ENCODE measurements at places on chromosomes 2 and 18. TPM values are rescaled to one million over a fixed set of nuclear protein-coding genes. Genes with fewer than 3 reads are reported as not detected.

DNA sequence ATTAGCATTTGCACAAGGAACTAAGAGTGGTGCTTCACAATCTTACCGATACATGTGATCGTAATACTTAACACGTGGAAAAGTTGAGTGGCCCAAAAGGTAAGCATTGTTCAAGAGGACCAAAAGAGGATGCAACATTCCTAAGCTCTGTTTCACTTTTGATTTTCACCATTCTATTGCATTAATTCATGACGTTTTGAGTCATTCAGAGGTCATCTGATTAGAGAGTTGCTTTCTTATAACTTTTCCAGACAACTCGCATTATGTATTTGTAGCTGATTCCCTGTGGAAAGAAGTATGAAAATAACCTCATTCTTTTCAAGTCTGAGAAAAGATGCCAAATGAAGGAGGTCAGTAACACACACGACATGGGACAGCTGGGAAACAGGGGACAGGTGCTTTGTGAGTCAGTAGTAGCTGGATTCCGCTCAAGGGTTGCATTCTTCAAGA, 344.4 kb downstream of the RND3 start:
- no peak for DNase-seq

DNA sequence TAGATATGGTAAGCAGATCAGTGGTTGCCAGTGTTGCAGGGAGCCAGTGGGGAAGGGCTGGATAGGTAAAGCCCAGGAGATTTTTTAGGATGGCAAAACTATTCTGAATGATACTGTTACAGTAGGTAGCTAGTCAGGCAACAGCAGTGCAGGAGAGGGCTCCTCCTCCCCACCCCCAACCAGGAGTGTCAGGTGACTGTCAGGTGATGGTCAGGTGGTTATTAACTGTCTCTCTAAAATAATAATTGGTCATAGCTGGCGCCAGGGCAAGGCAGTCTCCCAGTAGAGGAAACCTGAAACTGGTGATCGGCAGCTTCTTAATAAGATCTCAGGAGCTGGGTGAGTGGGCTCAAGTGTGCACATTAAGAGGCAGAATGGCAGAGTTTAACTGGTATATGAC, 201.6 kb upstream of the PARD3B start:
- DNase-seq = no peak

DNA sequence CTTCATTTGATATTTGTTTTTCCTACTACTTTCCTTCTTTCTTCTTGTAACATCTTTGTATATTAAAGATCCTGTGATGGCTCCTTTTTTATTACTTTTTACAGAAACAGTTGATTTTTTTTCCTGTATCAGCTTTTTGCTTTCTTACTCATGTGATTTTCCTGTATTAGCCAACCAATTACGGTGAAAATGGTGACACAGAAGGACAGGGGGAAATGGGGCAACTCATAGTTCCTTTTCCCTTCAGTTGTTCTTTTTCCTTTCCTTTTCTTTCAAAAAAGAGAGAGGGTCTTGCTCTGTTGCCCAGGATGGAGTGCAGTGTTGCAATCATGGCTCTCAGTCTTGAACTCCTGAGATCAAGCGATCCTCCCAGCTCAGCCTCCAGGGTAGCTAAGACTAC, 117.8 kb downstream of the ATL2 start:
- no peak for DNase-seq

GRCh38 chr2:171550613-171551012, 28.3 kb downstream of the CYBRD1 start:
- DNase-seq = no peak

DNA sequence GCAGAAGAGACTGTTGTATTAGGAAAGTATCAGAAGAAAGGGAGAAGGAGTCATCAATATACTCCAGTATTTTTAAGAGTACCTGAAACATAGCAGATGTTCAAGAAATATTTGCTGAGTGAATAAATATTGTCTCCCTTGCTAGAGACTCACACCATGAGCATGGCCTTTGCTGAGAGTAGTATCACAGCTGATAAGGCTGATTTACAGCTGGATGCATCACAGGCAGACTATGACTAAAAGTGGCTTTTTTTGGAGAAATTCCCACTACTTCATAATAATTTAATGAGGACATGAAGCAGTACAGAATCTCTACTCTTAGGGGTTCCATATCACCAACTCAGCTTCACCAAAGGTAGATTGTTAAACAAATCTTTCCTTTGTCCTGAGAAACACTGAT, 373.3 kb downstream of the RBM43 start:
- no peak for DNase-seq

DNA sequence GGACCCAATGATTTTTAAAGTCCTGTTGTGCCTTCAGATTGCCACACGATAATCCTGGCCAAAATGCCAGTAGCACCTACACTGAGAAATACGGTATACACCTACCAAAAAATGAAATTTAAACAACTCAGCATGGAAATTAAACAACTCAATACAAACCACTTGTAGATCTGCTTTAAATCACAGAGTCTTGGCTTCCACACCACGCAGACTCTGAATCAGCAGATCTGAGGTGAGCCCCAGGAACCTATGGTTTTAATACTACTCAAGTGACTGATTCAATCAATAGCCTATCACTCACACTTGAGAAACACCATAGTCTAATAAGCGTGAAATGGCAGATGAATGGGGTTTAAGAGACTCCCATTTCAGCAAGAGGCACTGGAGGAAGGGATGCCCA, 46.9 kb downstream of the MAP4K3 start:
- DNase-seq = no peak

DNA sequence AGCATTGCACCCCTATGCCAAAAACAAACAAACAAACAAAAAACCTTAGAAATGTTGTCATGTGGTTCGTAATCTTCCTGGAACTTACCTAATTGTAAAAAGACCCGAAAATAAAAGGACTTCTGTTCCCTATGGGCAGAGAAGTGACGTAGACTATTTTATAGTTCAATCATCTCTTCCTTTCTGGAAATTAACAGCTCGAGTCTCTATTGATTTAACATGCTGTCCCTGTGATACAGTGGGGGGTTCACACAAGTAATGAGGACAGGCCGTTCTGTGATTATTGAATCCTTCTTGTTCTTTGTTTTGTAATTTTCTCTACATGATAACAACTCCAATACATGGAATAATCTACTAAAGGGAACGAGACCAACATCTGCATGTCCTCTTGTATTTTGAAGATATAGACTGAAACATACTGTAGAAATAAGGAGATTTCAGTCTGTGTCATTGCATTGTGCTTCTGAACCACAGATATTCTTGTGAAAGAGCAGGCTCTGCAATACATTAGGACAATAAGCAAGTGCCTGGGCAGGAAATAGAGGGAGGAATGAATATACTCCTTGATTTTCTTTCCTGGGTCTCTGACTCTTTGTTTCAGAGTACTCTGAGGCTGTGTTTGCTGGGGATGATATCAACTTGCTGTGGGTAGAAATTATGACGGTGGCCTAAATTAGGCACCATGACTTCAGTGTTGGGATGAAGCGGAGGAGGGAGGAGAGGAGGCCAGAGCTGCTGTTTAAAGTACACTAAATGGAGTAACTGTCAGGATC, 65.7 kb upstream of the PPM1B start:
- no peak for DNase-seq

DNA sequence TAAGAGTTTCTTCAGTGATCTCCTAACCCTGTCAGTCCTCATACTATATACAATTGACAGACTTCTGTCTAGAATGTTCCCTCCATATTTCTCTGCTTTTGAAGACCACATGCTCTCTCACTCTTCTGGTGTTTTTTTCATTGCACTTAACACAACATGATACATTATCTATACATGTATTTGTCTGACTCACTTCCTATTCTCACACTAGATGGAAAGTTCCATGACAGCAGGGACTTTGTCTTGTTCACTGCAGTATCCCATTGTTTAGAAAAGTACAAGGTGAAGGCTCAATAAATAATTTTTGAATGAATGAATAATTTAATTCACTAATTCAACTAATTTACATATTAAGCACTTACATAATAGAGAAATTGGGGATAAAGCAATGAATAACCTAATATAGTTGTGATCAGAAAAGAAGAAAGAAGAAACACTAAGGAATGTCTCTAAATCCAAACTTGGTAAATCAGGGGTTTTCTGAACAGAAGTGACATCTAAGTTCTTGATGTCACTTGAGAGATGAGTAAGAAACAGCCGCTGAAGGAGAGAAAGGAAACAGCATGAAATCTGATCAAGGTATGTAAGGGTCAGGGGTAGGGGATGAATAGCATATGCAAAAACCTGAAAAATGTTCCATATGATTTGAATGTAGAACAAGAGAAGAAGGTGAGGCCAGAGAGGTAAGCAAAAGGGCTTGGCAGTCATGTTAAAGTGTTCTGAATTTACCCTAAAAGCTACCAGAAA, 42.4 kb downstream of the MBD2 start:
- no peak for DNase-seq

DNA sequence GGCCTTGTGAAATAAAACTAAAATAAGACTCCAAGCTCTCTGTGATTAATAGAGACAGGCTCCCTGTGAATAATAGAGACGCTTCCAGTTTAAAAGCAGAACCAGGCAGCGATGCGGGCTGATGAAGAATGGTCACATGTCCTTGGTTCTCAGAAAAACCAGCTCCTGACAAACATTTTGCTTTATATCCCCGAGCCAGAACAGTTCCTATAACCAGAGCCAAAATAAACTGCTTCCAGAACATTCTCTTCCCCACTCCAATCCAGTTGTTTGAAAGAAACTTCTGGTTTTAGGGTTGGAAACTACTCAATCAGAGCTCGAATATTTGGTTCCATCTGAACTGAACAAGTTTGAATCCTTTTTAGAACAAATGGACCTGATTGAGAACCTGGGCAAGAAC, 213.7 kb downstream of the TSN start:
- no peak for DNase-seq

GRCh38 chr2:227007940-227008339, 156.1 kb downstream of the COL4A4 start:
- DNase-seq = no peak

DNA sequence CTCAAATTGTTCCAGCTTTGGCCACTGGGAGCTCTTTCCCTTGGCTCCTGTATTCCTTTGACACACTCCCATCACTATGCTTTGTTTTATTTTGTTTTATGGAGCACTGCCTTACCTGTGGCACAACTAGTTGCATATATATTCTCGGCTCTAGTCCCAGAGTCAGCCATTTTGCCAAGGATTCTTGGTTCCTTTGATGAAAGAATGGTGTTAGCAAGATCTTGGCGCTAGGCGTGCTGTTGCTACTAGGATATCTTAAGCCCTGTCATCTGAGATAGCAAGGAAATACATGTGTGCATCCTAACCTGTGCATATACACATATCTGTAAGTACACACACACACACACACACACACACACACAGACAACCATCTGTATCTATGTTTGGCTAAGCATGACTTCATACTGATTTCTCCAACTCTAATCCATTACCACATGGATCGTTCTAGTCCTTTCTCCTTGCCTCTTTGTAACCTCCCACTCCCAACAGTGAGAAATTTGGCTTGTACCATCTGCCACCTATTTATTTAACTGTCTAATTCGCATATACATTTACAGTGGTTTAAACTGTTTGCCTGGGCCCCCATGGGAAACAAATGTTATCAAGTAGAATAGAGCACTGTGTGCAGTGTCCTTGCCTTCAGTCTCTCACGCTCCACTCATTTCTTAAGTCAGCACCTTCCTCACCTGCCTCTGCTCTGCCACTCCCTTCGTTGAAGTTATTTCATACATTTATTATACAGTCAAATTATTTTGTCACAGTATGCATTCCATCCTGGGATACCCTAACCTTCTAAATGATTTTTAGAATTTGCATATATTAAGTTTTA, 137.5 kb upstream of the MAP3K20 start:
- DNase-seq = no peak

GRCh38 chr2:71595569-71595968, 142.2 kb downstream of the DYSF start:
- DNase-seq = no peak

GRCh38 chr2:110708455-110708854, 23.9 kb upstream of the ACOXL start:
- DNase-seq = no peak

DNA sequence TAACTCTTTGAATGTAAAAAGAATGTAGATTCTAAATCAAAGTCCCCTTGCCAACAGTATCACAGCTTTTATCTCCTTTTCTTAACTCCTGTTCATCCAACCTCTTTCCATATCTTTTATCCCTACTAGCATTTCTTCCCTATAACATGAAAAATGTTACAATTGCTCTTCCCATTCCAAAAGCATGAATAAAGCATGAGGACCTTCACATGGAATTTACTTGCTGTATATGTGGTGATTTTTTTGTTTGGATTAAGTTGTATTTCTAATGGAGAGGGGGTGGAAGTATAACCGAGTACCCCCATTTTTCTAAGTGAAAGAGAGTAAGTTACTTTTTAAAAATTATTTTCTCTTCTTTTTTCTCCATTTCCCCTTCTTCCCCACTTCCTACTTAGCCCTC, 94.9 kb upstream of the RBBP8 start:
- no peak for DNase-seq

GRCh38 chr2:61639721-61640120, 101.6 kb upstream of the XPO1 start:
- no peak for DNase-seq

GRCh38 chr2:42752314-42752713, 11.6 kb downstream of the OXER1 start:
- no peak for DNase-seq

DNA sequence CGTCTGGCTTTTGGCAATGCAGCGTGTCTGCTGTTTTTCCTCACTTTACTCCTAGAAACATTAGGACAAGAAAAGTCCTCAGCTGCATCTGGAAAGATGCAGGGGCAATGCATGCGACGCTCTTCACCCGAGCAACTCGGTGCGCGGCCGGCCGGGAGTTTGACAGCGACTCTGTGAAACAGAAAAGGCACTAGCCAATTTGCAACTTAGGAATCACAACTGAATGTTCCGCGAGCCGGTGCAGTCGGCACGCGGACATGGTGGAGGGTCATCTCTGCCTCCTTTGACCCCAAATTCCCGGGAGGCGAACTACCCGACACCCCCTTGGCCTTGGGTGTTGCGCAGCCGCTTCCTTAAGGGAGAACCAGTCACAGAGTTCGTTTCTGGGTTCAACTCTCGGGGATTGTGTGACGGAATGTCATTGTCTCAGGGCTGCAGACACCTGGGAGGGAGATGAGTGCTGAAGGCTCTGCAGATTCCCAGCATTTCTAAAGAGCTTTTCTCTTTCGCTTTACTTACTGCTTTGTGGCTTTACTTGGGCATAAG, 9.8 kb downstream of the NR4A2 start:
- DNase-seq = no peak

- no peak for DNase-seq
These were observed 189.3 kb downstream of the SH3RF3 start for GRCh38 chr2:109318150-109318948.

- no peak for DNase-seq
These were observed 8.4 kb downstream of the TGIF1 start for GRCh38 chr18:3458378-3458777.

GRCh38 chr2:84816426-84817026, 64.4 kb downstream of the TRABD2A start:
- no peak for DNase-seq

SRD5A2 gene
- polyA plus RNA-seq = 0.01 TPM

BOD1L2 gene
- not detected for polyA plus RNA-seq

ADD2 gene
- polyA plus RNA-seq = 18.0 TPM

HOXD13 gene
- polyA plus RNA-seq = 0.17 TPM

PPP1R1C gene
- 0.89 TPM for polyA plus RNA-seq

OTOS gene
- polyA plus RNA-seq = not detected

PLB1 gene
- polyA plus RNA-seq = 1.2 TPM

GCG gene
- polyA plus RNA-seq = not detected

TMEM247 gene
- not detected for polyA plus RNA-seq
